ENCODE measurements at places on chromosomes 11 and 22. TPM values are rescaled to one million over a fixed set of nuclear protein-coding genes. Genes with fewer than 3 reads are reported as not detected.

DNA sequence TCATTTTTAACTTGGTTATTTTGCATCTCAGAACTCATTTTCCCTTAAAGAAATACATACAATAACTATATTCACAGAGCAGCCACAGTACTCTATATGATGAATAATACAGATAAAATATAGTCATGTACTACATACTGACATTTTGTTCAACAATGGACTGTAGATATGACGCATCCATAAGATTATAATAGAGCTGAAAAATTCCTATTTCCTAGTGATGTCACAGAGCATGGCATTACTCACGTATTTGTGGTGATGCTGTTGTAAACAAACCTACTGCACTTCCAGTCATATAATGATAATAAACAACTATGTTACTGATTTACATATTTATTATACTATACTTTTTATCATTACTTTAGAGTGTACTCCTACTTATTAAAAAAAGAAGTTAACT is 38.7 kb downstream of the NARS2 start:
- no peak for DNase-seq

DNA sequence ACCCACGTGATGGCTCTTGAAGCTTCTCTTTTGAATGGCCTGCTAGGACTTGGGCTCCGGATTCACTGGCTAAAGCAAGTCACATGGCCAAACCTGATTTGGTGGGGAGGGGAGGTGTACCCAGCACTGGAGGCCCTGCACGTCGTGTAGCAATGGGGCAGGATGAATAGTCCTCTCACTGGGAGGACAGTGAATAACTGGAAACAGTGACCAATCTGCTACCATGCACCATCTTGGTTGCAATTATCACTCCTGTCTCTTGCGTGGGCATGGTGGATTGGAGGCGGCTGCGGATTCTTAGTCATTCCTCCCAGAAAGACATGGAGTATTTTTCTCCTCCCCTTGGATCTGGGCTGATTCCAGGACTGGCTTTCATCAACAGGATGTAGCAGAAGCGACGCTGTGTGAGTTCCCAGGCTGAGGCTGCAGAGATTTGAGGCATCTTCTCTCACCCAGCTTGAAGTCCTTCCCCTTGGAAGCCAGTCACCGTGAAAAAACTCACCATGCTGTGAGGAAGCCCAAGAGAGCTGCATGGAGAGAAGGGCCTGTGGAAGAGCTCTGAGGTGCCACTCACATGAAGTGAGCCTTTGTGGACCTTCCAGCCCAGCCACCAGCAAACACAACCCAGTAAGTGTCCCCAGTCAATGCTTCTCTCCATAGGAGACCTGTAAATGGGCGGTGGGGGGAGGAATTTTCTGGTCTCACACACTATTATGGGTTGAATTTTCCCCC is 70.4 kb downstream of the IGLL1 start:
- DNase-seq = no peak

- no peak for DNase-seq
Observed at GRCh38 chr11:8056810-8057463, 24.1 kb upstream of the TUB start.

GRCh38 chr11:73425108-73425507 is 48.9 kb downstream of the RELT start:
- DNase-seq = no peak

The MPZL2 gene
- 16.6 TPM for total RNA-seq

DNA sequence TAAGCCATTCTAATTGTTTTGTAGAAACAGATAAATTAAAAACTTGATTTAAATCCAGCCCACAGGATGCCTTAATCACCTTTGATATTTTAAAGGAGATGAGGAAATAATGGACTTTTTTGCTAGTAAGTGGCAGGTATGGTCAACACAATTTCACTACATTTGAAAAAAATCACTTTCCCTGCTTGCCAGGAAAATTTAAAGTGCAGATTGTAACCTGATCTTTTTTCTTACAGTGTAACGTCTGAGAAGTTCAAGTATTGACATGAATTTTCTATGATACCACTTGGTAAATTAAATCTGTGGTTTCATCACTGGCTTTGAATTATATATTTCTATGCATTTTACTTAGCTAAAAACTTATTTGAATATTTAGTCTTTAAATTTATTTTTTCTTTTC is 65.3 kb downstream of the ARHGEF12 start:
- no peak for DNase-seq

Data from HepG2 (cell line).